H1 (cell line): ENCODE measurements at places on chromosomes 1 and 21. TPM values are rescaled to one million over a fixed set of nuclear protein-coding genes. Genes with fewer than 3 reads are reported as not detected.

Gene RPTN
- not detected in 2 replicates for total RNA-seq

Gene SLC9C2
- not detected in 2 replicates for total RNA-seq

Gene TSPEAR
- 0.58 and 1.1 TPM in 2 replicates for total RNA-seq

DNA sequence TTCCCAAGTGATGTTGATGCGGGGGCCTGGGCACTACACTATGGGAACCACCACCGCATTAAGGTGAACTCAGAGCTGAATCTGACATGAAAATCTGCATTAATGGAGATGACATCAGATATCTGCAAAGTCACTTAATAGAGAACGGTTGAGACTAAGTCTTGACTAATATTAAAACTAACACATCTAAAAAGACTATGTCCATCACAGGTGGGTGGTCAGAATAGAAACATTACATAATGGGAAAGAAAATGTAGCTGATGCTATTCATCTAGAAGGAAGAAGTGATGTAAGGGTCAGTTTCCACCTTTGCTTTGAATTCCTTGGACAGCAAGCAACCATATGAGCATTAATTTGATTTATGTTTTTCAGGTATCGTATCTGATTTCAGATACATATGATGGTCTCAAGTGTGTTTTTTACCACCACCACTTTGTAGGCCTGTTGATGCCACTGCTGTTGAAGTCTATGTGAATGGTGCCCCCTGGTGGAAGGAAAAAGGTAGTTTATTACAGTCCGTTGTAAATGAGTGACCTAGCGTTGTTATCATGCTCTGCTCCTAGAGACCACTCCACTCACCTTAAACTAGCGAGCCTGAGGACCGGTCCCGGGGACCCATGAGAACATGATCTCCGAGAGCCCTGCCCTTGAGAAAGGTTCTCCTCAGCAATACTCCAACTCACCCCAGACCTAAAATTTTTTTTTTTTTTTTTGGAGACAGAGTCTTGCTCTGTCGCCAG, 73.5 kb downstream of the BACH1 start:
- no peak for DNase-seq

DNA sequence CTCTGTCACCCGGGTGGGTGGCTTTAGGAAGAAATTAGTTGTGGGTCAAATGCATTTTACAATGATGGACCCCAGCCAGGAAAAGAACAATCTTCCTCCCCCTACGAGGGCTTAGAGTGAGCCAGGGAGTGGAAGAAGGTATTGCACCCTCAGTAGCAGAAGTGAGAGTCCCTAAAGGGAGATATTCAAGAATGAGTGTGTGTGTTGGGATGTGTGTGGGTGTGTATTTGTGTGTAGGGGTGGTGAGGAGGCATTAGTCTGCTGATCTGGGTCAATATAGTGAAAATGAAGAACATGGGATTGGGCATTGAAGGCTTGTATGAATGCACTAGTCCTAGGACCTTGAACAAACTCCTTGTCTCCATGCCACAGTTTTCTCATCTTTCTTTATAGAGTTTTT, 85.2 kb upstream of the RUNX1 start:
- DNase-seq, result no peak

DNA sequence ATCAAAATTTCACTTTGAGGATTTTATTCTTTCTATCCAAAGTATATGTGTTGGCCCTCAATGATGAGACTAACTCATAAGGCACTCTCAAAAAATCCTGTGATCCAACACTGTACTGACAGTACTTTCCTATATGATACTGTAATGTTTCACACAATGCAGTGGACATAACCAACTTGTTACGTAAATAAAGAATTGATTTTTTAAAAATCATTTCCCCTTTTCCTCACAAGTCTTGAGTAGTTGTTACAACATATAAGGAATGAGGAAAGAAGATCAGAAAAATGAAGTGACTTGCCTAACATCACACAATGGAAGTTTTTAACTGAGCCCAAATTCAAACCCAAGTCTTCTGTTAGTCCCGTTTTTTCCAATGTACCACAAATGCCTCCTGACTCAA, 17.2 kb downstream of the PTP4A2 start:
- no peak for DNase-seq

DNA sequence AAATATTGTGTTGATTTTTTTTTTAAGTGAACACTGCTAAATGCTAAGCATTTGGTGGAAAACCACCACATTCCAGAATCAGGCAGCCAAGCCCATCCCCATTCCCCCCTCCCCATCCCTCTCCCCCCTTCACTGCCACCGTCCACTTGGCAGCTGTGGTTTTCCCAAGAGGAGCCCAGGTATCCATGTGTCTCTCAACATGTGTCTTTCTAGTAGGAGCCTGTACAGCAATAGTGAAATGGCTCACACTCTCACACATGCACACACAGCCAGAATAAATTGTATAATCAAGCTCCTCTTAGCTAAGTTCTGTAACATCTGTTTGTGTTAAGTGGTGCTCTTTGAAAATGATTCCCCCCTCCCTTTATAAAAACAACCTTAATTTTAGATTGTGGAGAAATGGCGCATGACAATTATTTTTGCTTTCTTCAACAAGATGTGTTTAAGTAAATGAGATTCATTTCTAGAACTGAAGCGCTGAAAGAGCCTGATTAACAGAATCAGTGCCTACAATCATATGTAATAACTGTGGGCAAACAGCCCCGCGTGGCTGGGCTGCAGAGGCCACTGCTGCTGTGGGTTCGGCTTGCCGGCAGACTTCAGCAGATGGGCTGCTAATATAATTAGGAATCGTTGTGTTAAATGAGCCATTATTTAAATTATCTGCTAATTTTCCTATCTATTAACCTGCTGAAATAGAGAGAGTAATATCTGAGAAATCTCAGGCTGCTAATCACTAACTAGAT, 43.3 kb downstream of the BACE2 start:
- DNase-seq, result no peak

DNA sequence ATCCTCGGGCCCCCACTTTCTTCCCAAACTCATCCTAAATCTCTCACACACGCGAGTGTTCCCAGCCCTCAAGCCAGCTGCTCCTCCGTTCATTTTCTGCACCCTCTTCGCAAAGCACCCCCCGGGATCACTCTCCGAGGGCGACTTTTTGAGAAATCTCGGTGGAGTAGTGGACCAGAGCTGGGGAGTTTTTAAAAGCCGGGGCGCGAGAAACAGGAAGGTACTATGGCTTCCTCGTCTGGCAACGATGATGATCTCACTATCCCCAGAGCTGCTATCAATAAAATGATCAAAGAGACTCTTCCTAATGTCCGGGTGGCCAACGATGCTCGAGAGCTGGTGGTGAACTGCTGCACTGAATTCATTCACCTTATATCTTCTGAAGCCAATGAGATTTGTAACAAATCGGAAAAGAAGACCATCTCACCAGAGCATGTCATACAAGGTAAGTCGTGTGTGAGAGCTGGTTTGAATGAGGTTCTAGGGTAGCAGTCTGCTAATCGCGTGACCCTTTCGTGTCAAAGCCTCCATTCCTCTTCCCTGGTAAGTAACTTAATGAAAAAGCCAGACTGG, 800 bp downstream of the DR1 start:
- DNase-seq, result no peak

DNA sequence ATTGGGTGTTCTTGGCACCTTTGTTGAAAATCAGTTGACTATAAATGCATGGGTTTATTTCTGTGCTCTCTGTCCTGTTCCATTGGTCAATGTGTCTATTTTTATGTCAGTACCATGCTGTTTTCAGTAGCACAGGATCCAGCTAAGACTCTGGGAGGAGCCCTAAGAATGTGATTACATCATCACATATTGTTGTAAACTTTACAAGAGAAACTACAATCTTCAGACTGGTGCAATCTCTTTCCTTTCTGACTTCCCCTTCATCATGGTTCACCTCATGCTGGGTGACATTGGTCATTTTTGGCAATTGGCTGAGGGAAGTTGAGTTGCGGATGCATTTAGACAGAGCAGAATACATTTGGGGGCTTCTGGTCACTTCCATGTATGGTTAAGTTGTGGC, 88.4 kb downstream of the C21orf91 start:
- DNase-seq, result no peak

DNA sequence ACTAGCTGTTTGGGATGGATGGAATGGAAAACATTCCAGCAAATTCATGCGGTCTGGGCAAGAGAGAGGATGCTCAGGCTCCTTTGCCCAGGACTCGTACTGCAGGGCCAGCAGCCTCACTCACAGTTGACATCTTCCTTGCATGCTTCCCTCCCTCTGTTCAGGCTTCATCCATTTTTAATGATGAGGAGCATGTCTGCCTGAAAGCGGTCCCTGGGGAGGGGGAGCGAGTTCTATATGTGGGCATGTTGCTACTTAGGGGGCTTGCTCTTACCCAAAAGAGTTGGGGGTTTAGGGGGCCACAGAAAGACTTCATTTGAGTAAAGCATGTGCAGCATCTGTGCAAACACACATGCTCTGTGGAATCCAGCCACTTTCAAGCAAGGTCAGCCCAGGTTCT, 98.2 kb downstream of the HMGB4 start:
- no peak for DNase-seq

DNA sequence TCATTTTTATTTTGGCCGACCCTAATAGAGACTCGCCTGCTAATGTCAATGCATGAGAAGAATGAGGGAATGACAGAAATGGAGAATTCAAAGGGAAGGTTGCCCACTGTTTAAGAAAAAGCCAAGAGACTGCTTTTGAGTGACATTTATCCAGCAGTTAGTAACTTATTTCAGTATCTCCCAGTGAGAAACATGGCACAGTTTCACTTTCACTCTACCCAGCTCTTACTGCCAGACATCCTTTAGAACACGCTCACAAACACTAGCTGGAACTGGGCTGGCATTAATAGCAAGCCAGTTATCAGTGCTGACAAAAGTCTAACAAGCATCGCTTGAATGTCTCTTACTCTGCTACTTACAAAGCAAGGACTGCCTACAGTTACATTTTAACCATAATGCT, 8.5 kb downstream of the GGPS1 start:
- DNase-seq, result no peak

DNA sequence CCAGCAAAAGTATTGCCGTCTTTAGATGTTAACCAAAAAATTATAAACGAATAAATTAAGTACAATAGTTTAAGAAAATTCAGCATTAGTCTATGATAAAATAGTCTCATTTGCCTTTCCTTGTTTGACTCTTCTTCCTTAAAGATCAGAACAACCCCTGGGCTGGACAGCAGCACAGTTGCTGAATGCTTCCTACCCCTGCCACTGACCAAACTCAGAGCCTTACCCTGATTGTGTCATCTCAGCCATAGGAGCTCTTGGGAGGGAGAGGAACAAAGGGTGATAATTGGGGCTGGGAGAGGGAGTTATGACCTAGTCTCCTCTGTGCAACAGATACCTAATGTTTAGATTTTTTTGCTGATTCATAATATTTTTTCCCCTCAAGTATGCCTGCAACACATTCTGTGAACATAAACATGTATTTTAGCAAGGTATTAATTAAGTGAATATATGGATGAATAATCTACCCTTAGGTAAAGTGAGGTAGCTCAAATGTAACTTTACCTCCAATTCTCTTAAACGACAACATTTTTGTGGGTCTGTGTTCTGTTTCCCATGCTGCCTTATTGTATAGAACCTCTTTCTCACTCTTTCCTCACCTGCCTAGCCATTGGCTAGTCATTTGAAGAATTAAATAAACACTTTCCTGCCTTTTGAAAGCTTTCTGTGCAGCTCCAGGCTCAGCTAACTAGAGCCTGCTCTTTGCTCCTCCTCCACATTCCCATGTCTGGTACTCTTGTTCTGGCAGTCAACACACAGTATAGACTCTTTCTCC, 46.1 kb downstream of the FGGY start:
- DNase-seq, result no peak
